Hindlimb muscle (tissue), 1 donor: ENCODE measurements at places on chromosomes 2 and 18. TPM values are rescaled to one million over a fixed set of nuclear protein-coding genes. Genes with fewer than 3 reads are reported as not detected.

- DNase-seq = no peak
These were observed 52.4 kb upstream of the B3GNT7 start for GRCh38 chr2:231343006-231343710.

DNA sequence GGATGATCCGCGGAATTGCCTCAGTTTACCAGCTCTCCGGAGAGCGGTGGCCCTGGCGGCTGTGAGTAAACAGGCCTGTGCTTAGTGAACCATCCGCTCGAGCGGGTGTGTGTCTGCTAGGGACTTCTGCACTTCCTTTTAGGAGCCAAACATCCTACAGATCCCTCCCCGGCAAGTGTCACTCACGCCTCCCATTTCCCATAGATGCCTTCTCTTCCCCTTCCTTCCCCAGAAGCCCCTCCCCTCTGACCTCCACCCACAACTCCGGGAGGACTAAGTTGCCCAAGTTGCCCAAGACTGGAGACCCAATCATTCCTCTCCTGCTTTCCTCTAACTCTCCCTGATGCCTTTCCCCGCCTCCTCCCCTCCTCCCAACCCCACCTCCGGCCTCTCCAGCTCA lies 2.9 kb downstream of the C1QL2 start:
- DNase-seq = no peak

- peak; percentile 10 for DNase-seq
These were observed 122.9 kb downstream of the ATAD2B start for GRCh38 chr2:23803965-23804542.

GRCh38 chr18:8998481-8999217 lies 103.8 kb upstream of the NDUFV2 start:
- DNase-seq = no peak

DNA sequence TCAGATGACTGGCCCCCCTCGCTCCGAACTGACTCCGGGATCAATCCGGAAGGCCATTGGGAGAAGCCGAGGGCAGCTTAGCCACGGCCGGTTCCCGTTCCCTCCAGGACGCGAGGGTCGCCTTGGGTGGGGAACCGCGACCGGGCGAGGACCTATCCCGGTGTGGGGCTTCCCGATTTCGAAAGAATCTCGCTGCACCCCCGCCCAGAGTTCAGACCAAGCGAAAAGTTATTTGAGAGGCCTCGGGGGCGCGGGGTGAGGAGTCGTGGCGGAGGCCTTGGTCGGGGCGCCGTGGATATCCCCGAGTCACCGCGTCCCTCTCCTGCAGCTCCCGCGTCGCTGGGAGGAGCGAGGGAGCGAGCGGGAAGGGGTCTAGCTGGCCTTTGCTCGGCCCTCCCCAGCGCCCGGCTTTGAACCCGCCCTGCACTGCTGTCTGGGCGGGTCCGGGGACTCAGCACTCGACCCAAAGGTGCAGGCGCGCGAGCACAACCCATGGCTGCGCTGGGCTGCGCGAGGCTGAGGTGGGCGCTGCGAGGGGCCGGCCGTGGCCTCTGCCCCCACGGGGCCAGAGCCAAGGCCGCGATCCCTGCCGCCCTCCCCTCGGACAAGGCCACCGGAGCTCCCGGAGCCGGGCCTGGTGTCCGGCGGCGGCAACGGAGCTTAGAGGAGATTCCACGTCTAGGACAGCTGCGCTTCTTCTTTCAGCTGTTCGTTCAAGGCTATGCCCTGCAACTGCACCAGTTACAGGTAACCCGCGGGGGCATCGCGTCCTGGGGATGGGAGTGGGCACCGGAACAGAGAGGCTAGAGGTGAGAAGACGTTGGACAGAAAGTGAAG lies at the start of gene CYP27A1:
CYP27A1 (plus strand) TSS at position 457 of the 837 bp plus-strand sequence; CDS start at position 493, 36 bp downstream.
- peak; percentile 71 for DNase-seq

GRCh38 chr2:53652131-53652530 lies 115.5 kb upstream of the CHAC2 start:
- DNase-seq = no peak

DNA sequence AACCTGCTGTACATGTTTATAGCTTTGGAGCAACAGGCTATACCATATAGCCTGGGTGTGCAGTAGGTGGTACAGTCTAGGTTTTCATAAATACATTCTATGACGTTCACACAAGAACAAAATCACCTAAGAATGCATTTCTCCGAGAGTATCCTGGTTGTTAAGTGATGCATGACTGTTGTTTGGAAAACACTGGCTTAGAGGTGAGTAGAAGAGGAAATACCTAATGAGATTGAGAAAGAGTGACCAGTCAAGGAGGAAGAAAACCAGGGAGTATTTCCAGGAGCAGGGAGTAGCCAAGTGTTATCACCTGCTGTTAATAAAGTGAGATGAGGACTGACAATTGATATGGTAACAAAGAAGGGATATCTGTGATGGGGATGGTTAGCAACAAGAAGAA lies 2.9 kb upstream of the ZNF892 start:
- DNase-seq = no peak

- no peak for DNase-seq
These were observed 1.8 kb downstream of the MPV17 start for GRCh38 chr2:27320958-27321543.

DNA sequence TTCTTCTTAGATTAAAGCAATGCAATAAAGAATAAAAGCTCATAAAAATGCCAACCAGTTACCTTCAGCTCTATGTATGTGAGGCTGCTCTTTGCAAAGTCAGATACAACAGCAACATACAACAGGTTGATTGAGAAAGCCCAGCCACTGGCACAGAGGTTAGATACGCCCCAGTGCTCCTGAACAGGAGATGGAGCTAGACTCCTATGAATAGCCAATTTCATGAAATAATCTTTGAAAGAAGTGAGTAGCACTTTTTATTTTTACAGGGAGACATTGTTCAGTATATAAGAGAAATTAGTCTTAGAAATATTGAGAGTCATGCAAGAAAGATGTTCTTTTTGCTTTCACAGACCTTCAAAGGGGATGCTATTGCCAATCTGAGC lies 362.4 kb upstream of the MEX3C start:
- no peak for DNase-seq

DNA sequence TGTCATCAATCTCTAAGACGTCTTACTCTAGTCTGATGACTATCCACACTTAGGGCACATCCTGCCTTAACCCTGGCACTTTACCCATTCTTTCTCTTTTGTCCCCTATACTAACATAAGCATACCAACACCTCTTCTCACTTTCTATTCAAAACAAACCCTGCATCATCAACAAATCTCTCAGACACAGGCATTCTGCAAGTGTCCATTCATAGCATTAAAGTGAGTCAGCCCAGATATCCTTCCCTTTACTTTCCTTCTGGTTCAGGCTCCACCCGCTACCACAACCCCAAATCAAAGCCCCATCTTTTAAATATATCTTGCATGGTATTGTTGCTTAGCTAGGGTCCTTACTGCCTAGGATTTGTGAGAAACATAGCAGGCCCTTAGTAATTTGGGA lies 3.8 kb downstream of the GRB14 start:
- no peak for DNase-seq

DNA sequence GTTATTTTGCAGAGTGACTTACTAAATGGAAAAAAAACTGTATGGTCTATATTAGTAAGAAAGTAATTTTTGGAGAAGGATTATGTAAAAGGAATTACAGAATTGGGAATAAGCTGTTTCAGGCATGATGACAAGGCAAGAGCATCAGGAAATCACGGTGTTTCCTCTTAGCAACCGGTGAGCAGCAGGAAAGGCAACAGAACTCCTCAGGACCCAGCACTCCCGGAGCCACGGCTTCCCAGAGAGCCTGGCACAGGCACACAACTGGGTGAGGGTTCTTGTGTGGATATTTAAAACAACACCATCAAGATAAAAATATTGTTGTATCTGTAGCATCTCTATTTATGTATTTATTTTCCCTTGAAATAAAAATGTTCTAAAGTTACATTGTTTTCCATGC lies 34.4 kb downstream of the CYP27C1 start:
- DNase-seq = no peak

GRCh38 chr2:84874381-84875212 lies 6.3 kb downstream of the TRABD2A start:
- no peak for DNase-seq

- peak; percentile 26 for DNase-seq
These were observed 874 bp downstream of the CLIP4 start for GRCh38 chr2:29115797-29116781.

DNA sequence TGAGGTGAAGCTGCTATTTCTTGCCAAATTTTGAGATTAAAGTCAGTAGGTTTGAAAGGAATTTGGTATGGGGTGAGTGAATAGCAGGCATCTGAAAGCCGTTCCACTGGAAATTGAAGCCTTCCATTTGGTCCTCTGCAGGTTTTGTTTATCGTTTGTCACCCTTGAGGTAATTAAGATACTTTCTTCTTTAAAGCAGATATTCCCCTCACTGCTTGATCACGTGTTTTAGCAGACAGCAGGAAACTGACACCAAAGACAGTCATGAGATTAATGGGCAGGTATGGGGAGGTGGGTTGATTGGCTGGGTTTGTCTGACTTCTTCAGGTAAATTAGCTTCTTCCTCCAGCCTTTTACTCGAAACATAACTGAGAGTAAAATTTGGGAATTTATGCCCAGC lies 10.7 kb downstream of the LPIN1 start:
- DNase-seq = no peak

- DNase-seq = no peak
These were observed 1.9 kb upstream of the NEUROD1 start for GRCh38 chr2:181682026-181682789.

DNA sequence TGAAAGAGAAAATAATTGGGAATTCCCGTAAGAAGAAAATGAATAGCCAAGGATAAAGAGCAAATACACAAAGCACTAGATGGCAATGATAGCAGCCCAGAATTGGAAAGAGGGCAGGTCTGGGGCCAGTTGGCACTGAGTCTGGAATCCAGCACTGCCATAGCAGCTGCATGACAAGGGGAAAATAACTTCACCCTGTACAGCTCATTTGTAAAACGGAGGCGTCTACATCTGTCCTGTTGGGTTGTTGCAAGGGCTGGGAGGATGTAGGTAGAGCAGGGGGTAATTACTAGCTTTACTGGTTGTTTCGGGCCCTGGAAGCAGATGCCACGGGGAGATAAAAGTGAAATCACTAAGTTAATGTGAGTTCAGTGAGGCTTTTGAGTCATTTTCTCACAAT lies 110.0 kb upstream of the RASGRP3 start:
- DNase-seq = peak; percentile 56

GRCh38 chr2:217231212-217231611 lies 371.3 kb upstream of the TNP1 start:
- no peak for DNase-seq

GRCh38 chr2:46885376-46885775 lies 30.2 kb downstream of the MCFD2 start:
- no peak for DNase-seq

GRCh38 chr2:120485096-120485495 lies 139.2 kb downstream of the INHBB start:
- DNase-seq = no peak

- no peak for DNase-seq
These were observed 257.7 kb upstream of the UBE2E3 start for GRCh38 chr2:180722551-180723239.

DNA sequence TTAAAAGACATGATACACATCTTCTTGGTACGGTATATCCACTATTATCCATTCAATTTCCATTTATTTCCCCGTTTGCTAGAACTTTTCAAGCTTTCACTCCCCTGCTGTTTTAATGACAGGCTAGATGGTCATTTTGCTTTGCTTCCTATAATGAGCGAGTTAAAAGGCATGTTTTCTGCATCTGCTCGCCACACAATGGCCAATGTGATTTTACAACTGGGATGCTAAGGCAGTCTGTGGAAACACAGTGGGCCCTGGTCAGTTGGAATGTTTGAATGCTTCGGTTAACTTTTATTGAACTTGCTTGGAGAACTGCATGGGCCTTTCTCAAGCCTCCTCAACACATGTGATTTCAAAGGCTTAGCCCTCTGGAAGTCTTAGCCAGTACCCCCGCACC lies 48.4 kb upstream of the TNP1 start:
- DNase-seq = no peak

- no peak for DNase-seq
These were observed 4.6 kb downstream of the IL37 start for GRCh38 chr2:112915300-112916144.

DNA sequence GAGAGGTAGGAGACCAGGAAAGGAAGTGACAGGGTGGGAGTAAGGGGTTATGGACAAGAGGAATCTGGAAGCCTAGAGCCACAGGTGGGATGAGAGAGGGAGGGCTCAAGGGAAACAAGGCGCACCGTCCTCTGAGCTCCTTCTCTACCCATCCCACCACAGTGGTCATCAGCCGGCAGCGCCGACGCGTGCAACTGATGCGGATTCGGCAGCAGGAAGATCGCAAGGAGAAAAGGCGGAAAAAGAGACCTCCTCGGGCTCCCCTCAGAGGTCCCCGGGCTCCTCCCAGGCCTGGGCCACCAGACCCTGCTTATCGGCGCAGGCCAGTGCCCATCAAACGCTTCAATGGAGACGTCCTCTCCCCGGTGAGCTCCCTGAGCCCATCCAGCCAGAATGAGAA lies 5.2 kb downstream of the TMEM198 start:
- no peak for DNase-seq

KCNG2 gene
- polyA plus RNA-seq = 0.86 TPM

CD226 gene
- polyA plus RNA-seq = 0.89 TPM

MTIF2 gene
- polyA plus RNA-seq = 21.2 TPM

C2orf72 gene
- polyA plus RNA-seq = 0.31 TPM

COL6A3 gene
- 254 TPM for polyA plus RNA-seq

CABYR gene
- 2.7 TPM for polyA plus RNA-seq

SLC9A2 gene
- 1.9 TPM for polyA plus RNA-seq

LONRF2 gene
- 1.2 TPM for polyA plus RNA-seq

SLC11A1 gene
- 1.7 TPM for polyA plus RNA-seq

SLC40A1 gene
- polyA plus RNA-seq = 42.2 TPM

C1QL2 gene
- not detected for polyA plus RNA-seq

UGT1A3 gene
- polyA plus RNA-seq = not detected

IL1A gene
- not detected for polyA plus RNA-seq

IL18R1 gene
- 0.50 TPM for polyA plus RNA-seq

NTSR2 gene
- not detected for polyA plus RNA-seq

NAT8 gene
- polyA plus RNA-seq = 0.54 TPM

ADGRF3 gene
- polyA plus RNA-seq = 0.58 TPM

USP40 gene
- polyA plus RNA-seq = 26.7 TPM

CD207 gene
- polyA plus RNA-seq = 0.27 TPM
